ENCODE measurements at places on chromosomes 3 and 15.

- DNase-seq: no peak
These were observed 76.0 kb downstream of the ZNF609 start for GRCh38 chr15:64536244-64536836.

GRCh38 chr3:177149106-177149505 is 48.2 kb downstream of the TBL1XR1 start:
- no peak for DNase-seq

DNA sequence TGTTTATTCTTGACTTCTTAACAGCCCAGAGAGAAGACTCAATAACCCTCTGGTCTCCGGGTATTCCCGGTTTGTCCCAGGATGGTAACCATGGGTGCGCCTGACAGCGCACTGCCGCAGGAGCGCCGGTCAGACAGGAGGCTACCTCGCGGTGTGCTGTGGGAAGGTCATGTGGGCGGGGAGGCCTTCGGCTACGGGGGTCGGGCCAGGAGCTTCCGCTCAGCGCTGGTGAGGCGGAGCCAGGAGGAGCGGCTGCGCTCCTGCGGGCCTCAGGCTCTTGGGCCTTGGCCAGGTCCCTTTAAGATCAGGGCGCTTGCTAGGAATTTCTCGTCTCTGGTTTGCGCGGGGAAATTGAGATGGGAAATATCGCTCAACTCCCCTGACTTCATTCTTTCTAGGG is 182.3 kb upstream of the NDN start:
- DNase-seq: no peak

GRCh38 chr3:69235882-69236281 is 113.5 kb upstream of the LMOD3 start:
- no peak for DNase-seq

GRCh38 chr3:30750967-30751366 is 143.5 kb downstream of the GADL1 start:
- DNase-seq: no peak

DNA sequence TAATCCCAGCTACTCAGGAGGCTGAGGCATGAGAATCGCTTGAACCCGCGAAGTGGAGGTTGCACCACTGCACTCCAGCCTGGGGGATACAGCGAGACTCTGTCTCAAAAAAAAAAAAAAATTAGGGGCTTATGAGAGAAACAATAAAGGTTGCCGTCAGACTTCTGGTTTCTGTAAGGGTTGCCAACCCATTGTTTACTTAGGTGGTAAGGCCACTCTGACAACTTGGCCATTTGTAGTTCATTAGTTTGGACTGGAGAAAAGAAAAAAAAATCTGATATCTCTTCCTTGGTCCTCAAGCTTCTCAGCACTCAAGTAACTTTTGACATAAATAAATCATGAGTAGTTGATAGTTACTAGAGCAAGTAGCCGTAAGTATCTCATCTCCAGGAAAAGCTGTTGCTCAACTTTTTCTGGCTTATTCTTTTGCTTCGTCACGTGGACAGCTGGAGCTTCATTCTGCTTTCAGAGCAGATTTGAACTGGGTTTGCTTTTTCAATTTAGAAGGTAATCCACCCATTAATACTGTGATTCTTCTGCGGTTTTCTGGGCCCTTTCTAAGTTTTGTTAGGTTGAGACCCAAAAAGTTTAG is 9.4 kb downstream of the SNX1 start:
- no peak for DNase-seq

All from activated T-cell treated with anti-CD3 and anti-CD28 coated beads, Interleukin-2, amount 50 U/mL, for 1 hour (primary cell).